ENCODE measurements at places on chromosomes 1 and 21.

DNA sequence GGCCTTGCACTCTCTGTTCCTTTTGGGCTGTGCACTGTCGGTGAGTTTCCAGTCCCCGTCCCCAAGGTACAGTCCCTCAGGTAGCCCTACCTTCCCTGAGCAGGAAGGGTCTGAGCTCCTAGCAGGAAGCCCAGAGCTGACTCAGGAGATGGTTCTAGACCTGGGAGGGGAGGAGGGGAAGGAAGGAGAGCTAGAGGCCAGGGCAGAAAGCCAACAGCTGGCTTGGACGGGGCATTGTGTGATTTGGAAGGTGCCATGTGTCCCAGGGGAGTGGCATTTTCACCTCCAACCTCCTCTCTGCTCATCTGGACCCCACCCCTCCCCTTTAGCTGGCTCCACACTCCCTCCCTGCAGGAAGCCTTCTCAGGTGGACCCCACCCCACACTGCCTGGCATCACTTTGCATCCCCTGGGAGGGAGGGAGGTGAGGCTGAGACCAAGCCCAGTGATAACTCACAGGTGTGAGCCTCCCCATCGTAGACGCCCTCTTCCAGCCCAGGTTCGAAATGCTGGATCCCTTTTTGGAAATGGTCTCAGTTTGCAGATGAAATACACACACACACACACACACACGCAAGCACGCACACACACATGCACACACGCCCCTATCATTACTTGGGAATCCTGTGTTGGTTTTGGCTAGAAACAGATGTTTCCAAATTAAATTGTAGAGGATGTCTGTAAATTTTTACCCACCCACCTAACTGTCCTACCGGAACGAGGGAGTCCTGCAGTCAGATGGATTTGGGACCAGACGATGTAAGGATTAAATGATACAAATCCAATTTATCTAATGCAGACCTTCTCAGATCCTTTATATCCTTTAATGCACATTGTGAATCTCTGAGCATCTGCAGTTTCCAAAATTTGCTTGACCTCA is 19.7 kb upstream of the IFNLR1 start:
- no peaks in the 10 kb centered on the region for H3K27me3 ChIP-seq
- H3K4me1 ChIP-seq: no peaks in the 10 kb centered on the region
- H3K4me3 ChIP-seq: no peak overlapping the region
- no peak overlapping the region for H3K27ac ChIP-seq
- no peaks in the 10 kb centered on the region for H3K36me3 ChIP-seq

GRCh38 chr21:28742527-28742926 is 250.2 kb downstream of the LTN1 start:
- H3K36me3 ChIP-seq: no peaks in the 10 kb centered on the region
- H3K4me3 ChIP-seq: no peak overlapping the region
- no peaks in the 10 kb centered on the region for H3K27me3 ChIP-seq
- H3K4me1 ChIP-seq: peaks cover 16% of the 10 kb centered on the region
- no peak for DNase-seq
- no peak overlapping the region for H3K27ac ChIP-seq

DNA sequence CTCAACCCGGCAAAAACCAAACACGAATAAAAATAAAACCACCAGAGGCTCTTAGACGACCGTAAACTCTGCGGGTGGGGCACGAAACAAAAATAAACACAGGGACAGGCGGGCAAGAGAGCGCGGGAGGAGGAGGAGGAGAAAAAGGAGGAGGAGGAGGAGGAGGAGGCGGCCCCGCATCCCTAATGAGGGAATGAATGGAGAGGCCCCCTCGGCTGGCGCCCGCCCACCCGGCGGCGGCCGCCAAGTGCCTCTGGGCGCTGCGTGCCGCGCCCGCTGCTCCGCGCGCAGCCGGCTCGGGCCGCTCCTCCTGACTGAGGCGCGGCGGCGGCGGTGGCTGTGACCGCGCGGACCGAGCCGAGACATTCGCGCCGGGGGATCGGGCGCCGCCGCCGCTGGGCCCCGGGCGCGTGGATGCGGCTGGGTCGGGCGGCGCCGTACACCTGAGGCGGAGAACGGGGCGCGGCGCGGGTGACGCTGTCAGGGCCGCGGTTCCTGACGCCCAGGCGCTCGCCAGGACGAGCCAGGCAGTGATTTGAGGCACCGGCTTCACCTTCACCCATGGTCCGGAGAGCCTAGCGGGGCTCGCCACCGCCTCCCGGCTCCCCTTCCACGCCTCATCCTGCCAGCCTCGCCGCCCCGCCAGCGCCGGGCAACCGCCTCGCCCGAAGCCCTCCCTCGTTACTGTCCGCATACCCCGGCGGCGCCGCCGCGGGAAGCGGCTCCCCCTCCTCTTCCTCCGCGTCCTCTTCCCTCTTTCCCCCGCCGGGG is at the start of gene MARK1:
Gene MARK1, plus strand, starts transcription at position 229 of the 771 bp plus-strand sequence. CDS start 687 bp downstream, outside the sequence.
- H3K4me1 ChIP-seq: peaks cover 12% of the 10 kb centered on the region
- H3K36me3 ChIP-seq: no peaks in the 10 kb centered on the region
- no peaks in the 10 kb centered on the region for H3K27me3 ChIP-seq

- H3K4me3 ChIP-seq: no peak overlapping the region
- H3K27ac ChIP-seq: no peak overlapping the region
- H3K27me3 ChIP-seq: no peaks in the 10 kb centered on the region
- H3K4me1 ChIP-seq: no peaks in the 10 kb centered on the region
- DNase-seq: no peak
These were observed 5.3 kb upstream of the DPYD start for GRCh38 chr1:97926017-97926708.

DNA sequence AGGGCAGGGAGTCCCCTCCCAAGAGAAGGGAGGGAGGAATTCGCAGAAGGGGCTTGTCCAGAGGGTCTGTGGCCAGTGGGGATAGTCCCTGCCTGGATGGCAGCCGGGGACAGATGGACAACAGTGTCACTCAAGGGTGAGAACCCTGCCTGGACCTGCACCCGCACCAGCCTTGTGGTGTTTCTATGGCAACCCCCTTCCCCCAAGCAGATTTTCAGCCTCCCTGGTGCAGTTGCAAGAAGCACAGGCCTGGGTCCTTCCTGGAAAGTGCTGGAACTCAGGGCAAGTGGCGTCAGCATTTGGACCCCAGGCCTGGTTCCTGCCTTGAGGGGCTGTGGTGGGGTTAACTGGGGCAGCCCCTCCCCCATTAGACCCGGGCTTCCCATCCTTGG is 83.8 kb upstream of the ACTL8 start:
- DNase-seq: no peak
- no peak overlapping the region for H3K4me3 ChIP-seq
- H3K4me1 ChIP-seq: peaks cover 9% of the 10 kb centered on the region
- peaks cover 43% of the 10 kb centered on the region for H3K36me3 ChIP-seq

DNA sequence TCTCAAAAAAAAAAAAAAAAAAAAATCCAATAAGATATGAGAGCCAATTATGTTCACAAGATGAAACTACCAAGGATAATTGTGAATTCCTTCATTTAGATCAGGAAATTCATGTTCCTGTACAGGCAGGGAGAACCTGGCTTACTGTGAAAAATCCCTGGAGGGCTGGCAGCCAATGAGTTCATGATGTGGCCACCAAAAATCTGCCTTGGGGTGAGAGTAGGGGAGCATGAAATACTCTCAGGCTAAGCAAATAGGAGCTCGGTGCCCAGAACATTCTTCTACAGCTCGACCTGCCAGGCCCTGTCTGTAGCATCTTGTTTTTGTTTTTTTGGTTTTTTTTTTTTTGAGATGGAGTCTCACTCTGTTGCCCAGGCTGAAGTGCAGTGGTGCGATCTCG is 50.1 kb downstream of the PIK3CD start:
- no peak overlapping the region for H3K27ac ChIP-seq
- H3K27me3 ChIP-seq: no peaks in the 10 kb centered on the region
- no peaks in the 10 kb centered on the region for H3K36me3 ChIP-seq
- H3K4me1 ChIP-seq: no peaks in the 10 kb centered on the region

DNA sequence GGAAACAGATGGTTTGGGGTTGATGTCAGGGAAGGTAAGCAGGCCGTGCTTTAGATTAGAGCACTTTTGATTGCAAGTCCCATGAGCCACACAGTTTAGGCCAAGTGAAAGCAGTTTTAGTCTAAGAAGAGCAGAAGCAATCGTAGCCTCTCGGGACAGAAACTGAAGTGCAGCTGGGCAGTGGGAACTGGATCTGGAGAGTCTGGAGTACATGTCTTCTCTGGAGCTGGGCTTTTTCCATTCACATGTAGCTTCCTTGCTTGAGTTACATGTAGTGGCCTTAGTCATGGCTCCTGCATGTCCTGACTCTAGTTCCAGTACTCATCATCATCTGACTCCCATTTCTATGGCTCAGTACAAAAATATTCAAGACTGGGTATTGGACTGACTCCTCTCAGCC is 16.7 kb downstream of the CAMTA1 start:
- no peak overlapping the region for H3K27ac ChIP-seq
- DNase-seq: no peak
- H3K4me1 ChIP-seq: peaks cover 46% of the 10 kb centered on the region
- H3K4me3 ChIP-seq: no peak overlapping the region

GRCh38 chr1:233998891-233999290 is 94.4 kb downstream of the SLC35F3 start:
- H3K36me3 ChIP-seq: no peaks in the 10 kb centered on the region
- DNase-seq: no peak
- no peak overlapping the region for H3K4me3 ChIP-seq

DNA sequence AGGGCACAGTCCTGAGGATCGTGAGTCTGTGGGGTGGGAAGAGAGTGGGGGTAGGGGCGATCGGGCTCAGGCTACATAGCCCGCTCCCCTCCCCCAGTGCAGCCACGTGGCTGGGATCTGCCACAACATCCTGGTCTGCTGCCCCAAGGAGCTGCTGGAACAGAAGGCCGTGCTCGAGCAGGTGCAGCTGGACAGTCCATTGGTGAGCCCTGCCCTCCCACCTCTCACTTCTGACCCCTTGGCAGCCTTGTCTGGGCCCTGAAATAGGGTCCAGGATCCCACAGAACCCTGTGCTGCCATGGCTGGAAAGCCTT is 5.0 kb downstream of the CNKSR1 start:
- H3K4me3 ChIP-seq: no peak overlapping the region
- H3K4me1 ChIP-seq: no peaks in the 10 kb centered on the region
- H3K27me3 ChIP-seq: no peaks in the 10 kb centered on the region
- DNase-seq: no peak
- H3K36me3 ChIP-seq: no peaks in the 10 kb centered on the region
